ENCODE measurements at places on chromosomes 6 and 20.

GRCh38 chr6:2385471-2385983, 140.1 kb upstream of the GMDS start:
- no peak for DNase-seq

- DNase-seq: no peak
Observed at GRCh38 chr20:12413116-12413515, 495.4 kb downstream of the BTBD3 start.

- no peak for DNase-seq
Observed at GRCh38 chr6:13272131-13273046, 55.9 kb downstream of the TBC1D7 start.

DNA sequence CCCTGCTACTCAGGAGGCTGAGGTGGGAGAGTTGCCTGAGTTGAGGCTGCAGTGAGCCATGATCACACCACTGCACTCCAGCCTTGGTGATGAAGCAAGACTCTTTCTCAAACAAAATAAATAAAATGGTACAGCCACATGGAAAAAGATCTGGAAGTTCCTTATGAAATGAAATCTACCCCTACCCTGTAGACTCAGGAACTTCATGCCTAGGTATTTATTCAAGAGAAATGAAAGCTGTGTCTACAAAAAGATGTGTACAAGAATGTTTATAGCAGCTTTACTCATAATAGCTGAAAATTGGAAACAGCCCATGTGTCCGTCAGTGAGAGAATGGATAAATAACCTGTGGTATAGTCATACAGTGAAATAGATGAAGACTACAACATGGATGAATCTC, 15.2 kb upstream of the C6orf62 start:
- DNase-seq: no peak

DNA sequence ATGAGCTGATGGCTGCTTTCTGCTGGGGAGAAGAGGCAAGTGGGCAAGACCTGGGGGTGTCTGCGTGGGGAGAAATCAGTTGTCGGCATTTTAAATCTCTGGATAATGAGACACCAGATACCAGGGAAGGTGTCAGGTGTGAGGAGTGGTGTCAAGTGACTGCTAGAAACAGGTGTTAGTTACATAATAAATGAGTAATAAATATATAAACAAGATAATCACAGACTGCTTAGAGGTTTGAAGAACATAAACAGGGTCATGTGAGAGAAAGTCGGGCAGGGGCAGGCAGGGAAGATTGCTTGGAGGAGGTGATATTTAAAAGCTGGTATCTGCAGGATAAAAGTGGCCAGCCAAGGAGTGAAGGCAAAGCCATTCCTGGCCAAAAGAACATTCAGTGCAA, 87.2 kb upstream of the RIN2 start:
- no peak for DNase-seq

- DNase-seq: peak; percentile 31
Observed at GRCh38 chr6:27651371-27651732, 178.4 kb upstream of the ZNF184 start.
